ENCODE measurements at places on chromosomes 5 and 9.

DNA sequence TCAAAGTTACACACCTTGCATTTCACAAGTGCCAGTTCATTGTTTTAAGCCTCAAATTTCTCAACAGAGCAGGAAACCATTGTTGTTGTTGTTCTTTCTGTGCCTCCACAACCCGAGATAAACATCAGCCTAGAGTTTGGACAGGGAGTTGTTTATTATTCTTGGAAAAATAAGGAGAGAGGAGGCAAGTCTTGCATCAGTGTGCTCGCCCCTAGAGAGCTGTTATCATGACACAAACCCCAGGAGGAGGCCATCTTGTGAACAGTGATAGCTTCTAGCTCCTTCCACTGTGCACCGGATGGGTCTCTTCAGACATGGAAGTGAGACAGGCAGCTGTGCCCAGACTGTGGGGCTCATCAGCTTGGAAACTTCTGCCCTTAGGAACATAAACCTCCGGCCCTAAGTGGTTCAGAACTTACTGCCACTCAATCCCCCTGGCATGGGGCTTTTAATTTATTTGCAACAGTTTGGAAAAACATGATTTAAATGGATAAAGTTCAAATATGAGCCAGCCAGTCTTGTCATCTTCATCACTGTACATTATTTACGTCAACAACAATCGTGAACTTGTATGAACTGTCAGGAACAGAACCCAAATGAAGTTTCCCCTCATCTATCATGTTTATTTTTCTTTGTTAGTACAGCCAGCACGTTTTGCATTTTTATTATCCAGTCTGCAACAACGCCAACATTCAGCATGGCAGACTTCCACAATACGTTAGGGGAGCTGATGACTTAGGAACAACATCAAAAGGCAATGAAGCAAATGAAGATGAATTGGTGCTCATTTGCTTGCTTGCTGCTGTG is 181.7 kb upstream of the S1PR3 start:
- DNase-seq = no peak

DNA sequence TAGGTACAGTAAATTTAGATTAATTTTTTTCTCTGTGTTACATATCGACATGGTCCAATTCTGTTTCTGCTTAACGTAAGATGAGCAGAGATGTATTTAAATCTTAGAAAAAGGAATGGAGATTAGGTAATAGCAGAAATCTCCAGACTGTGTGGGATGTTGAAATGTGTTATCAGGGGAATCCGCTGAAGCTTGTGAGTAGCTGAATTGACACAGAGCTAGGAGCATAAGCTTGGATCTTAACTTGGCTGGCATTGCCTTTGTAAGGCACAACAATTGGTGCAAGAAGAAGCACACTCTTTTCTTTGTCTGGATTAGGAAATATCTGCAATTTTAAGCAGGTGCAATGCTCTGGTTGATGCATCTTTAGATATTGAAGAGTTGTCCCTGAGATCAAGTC is 53.1 kb downstream of the PLPPR1 start:
- DNase-seq = no peak

- DNase-seq = peak; percentile 94
These were observed 304.0 kb downstream of the PRELID2 start for GRCh38 chr5:145531038-145531734.

DNA sequence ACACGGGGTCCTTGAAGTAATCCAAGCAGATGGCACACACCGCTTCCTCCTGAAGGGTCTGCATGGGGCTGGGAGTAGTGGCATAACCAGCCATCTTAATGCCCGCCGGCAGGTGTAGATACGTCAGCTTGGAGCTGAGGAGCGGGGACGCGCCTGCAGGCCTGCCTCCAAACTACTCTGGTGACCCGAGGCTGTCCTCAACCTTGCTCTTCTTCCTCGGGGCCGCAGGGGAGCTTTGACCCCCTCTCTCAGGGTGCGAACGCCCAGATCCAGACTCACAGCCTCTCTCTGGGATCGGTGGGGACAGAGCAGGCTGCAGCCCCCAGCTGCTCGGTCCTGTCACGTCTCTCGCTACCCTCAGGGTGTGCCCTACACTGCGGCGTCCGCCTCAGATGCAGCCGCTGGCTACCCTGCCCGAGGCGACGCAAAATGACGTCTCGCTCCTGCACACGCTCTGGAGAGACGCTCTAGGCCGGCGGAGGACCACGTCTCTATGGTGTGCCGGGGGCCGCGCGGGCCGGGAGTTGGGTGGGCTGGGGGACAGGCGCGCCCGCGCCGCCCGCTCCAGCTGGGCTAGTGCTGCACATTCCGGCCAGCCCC is at the start of gene TRIM52:
Gene TRIM52, minus strand, starts transcription at position 424 of the 600 bp plus-strand sequence. Its CDS starts 330 bp downstream, at position 94.
- DNase-seq = peak; percentile 91

DNA sequence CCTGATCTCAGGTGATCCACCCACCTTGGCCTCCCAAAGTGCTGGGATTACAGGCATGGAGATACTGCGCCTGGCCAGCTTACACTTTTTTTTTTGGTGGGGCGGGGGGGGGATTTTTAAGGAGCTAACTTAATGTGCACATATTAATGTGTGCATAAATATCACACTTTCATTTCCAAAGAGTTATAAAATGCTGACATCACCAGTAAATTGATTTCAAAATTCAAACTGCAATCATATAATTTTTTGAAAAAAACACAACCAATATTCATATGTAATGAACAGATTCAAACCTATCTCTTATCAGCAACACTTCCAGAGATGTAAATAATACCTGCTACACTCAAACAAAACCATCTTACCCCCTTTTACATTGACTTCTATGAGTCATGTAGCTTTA is 1006.6 kb upstream of the DMAC1 start:
- DNase-seq = no peak

GRCh38 chr9:93302586-93303257 is 118.8 kb downstream of the WNK2 start:
- DNase-seq = peak; percentile 56

DNA sequence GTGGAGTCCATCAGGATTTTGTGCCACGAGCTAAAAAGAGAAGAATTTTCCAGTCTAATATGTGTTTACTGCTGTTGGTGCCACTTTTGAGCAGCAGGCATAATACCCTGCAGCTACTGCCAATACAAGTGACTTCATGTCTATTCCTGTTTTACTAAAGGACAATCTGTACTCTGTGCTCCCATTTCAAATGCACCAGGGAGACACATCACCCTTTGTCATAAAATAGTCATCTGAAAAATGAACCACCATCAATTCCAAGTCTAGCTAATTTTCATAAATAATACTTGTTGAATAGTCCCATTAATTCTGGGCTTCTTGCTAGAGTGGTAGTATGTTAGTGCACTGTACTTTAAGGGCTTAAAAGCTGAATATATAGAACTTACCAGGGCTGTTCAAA is 8.9 kb upstream of the PKD2L2 start:
- DNase-seq = no peak

DNA sequence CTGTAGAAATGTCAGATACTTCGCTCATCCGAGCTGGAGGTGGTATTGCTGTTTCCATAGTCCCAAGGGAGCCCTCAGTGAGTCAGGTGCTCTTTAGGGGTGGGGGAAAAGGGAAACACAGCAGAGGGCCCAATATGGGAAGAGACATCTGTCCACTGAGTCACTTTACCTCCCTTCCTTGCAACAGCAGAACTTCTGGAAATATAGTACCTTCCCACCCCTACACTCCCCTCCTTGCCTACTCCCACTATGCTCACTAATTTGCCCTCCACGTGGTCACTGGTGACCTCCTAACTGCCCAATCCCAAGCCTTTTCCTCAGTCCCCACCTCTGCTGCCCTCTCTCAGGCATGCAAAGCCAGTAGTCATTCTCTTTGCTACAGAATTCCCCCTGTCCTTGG is 1.9 kb downstream of the HK3 start:
- DNase-seq = no peak

- DNase-seq = peak; percentile 53
These were observed 40.0 kb downstream of the G3BP1 start for GRCh38 chr5:151811593-151812321.

DNA sequence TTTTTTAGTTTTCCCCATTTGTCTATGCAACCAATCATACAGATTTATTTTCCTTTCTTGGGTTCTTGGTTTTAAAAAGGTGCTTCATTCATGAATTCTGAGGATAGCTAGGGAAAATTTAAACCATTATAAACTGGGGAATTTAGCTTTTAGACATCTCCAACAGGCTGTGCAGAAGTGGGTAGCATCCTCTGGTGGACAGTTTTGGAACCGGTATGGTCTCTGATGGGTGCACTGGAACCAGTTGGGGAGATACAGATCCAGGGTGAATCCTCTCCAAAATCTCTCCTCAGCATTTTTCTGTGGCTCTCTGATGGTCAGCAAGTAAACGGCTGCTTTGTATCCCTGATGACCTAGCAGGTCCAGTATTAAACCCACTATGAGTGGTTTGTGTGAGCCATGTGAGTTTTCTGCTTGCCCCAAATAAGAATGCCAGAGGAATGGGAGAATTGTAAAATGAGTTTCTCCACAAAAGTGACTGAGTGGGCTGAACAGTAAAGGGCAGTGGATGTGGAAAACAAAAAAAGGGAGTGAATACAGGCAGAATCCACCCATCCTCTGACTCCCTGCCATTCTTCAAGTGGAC is 9.1 kb upstream of the DNAJC25 start:
- peak; percentile 41 for DNase-seq

DNA sequence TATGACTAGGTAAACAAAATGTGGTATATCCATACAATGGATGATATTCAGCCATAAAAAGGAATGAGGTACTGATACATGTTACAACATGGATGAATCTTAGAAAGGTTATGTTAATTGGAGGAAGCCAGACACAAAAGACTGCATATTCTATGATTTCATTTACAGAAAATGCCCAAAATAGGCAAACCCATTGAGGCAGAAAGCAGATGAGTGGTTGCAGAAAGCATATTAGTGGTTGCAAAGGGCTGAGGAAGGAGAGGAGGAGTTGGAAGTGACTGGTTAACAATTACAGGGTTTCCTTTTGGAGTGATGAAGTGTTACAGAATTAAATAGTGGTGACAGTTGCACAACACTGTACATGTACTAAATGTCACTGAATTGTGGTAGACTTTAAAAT is 17.7 kb downstream of the PLGRKT start:
- no peak for DNase-seq

DNA sequence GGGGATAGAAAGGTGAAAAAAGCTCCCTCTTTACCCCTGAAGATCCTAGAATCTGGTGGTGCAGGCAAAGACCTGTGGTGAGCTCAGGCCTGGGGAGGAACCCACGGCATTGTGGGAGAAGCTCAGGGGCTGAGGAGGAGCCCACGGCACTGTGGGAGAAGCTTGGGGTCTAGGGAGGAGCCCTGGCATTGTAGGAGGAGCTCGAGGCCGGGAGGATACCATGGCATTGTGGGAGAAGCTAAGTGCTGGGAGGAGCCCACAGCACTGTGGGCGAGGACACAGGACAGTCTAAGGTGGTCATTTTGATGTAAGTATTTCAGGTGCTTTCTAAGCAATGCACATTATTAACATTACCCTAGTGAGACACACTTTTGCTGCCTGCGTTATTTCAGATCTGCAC is 179.7 kb downstream of the HSD17B3 start:
- DNase-seq = no peak

DNA sequence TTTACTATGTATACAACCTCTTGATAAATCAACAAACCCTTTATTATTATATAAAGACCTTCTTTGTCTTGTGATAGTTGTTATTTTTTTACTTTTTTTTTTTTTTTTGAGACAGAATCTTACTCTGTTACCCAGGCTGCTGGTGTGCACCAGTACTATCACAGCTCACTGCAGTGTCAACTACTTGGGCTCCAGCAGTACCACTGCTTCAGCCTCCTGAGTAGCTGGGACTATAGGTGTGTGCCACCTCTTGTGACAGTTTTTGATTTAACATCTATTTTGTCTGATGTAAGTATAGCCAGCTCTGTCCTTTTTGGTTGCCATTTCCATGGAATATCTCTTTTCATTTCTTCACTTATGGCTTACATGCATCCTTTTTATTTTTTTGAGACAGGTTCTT is 42.6 kb downstream of the CREBRF start:
- no peak for DNase-seq

DNA sequence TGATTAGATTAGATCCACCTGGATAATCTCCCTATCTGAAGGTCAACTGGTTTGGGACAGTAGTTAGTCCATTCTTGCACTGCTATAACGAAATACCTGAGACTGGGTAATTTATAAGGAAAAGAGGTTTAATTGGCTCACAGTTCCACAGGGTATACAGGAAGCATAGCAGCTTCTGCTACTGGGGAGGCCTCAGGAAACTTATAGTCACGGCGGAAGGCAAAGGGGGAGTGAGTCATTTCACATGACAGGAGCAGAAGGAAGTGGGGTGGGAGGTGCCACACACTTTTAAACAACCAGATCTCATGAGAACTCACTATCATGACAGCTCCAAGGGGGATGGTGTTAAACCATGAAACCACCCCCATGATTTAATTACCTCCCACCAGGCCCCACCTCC is 9.9 kb downstream of the C9orf40 start:
- peak; percentile 30 for DNase-seq

DNA sequence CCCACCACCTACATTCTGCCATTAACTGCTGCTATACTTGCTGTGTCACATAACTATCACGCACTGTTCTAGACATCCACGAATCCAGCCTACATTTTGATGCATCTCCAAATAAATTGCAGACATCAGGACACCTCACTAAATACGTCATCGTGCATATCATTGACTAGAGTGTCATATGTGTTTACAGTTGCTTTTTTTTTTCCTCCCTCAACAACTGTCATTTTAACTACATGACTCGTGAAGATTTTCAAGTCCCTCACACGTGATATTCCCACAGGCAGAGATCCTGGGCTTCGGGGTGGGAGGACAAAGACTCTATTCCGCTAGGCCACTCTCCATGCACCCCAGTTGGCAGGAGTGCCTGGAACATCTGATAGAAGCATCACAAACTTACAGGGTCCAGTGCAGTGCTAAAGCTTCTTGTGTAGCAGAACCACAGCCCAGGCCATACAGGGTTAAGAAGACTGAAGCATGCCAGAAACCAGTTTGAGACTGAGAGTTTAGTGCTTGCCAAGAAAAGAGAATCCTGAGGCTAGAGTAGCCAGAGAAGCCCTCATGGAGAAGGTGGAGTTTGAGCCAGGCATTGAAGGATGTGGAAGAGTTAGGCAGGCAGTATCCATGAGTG is 1.1 kb downstream of the PCYOX1L start:
- no peak for DNase-seq

GRCh38 chr9:86079865-86080469 is 19.4 kb downstream of the GOLM1 start:
- peak; percentile 16 for DNase-seq

DNA sequence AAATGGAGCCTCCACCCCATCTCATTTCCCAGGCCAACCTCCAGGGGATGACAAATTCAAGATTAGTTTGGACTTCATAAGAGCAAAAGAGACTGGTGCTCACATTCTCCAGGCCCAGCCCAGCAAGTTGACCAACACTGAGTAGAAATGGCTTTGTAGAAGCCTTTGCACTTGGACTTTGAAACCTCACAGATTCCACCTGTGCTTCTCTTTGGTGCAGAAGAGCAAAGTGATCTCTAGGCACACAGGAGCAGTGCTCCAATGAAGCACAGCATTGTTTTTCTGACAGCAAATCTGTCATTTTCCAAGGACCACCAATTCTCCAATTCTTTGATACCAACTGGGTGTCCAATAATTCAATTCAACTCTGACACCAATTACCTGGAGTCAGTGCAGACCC is 17.1 kb upstream of the RNF145 start:
- DNase-seq = no peak

- DNase-seq = no peak
These were observed 147.2 kb downstream of the PCSK5 start for GRCh38 chr9:76037587-76038225.
